Activated naive CD8-positive, alpha-beta T cell treated with anti-CD3 and anti-CD28 coated beads, Interleukin-2, amount 10 ng/mL, durations not matched to agents 7 days and 5 days (primary cell): ENCODE measurements at places on chromosomes 3 and 15. TPM values are rescaled to one million over a fixed set of nuclear protein-coding genes. Genes with fewer than 3 reads are reported as not detected.

Gene ISLR
- total RNA-seq: not detected

- H3K27ac ChIP-seq: no peak overlapping the region
- no peaks in the 10 kb centered on the region for H3K36me3 ChIP-seq
- H3K4me3 ChIP-seq: no peak overlapping the region
Measured at GRCh38 chr15:57784081-57784511, 77.6 kb downstream of the POLR2M start.

DNA sequence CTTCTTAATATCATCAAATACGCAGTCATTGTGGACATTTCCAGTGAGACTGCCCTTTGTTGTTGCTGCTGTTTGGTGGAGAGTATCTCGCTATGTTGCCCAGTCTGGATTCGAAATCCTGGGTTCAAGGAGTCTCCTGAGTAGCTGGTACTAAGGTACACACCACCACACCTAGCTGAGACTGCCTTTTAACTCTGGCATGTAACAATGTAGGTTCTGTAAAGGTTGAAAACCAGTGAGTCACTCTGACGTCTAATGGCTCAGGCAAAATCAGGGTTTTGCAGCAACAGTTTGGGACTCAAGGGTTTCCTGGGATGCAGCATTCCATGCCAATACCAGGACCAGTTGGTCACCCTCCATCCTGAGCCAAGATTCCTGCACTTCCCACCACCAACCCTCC is 52.2 kb downstream of the AQP9 start:
- peaks cover 25% of the 10 kb centered on the region for H3K27me3 ChIP-seq
- peaks cover 1% of the 10 kb centered on the region for H3K4me1 ChIP-seq
- H3K27ac ChIP-seq: no peak overlapping the region
- no peaks in the 10 kb centered on the region for H3K36me3 ChIP-seq
- no peak overlapping the region for H3K4me3 ChIP-seq

Gene CDCP1
- total RNA-seq: 7.1 TPM

- no peaks in the 10 kb centered on the region for H3K36me3 ChIP-seq
- no peak overlapping the region for H3K4me3 ChIP-seq
- no peaks in the 10 kb centered on the region for H3K4me1 ChIP-seq
- no peak for DNase-seq
- no peaks in the 10 kb centered on the region for H3K27me3 ChIP-seq
Measured at GRCh38 chr3:107082527-107082926, 294.7 kb upstream of the CCDC54 start.

- no peak overlapping the region for H3K27ac ChIP-seq
- H3K36me3 ChIP-seq: no peaks in the 10 kb centered on the region
- DNase-seq: no peak
- H3K27me3 ChIP-seq: no peaks in the 10 kb centered on the region
- no peak overlapping the region for H3K4me3 ChIP-seq
Measured at GRCh38 chr3:148074946-148075345, 622.8 kb upstream of the AGTR1 start.

Gene EFCC1
- 0.14 TPM for total RNA-seq

Gene NLGN1
- total RNA-seq: not detected

GRCh38 chr3:62368705-62369475 is 4.5 kb downstream of the FEZF2 start:
- no peak overlapping the region for H3K27ac ChIP-seq
- DNase-seq: no peak
- no peak overlapping the region for H3K4me3 ChIP-seq
- peaks cover 5% of the 10 kb centered on the region for H3K4me1 ChIP-seq

GRCh38 chr15:68285259-68285980 is 7.9 kb downstream of the FEM1B start:
- H3K4me1 ChIP-seq: peaks cover 41% of the 10 kb centered on the region
- H3K4me3 ChIP-seq: no peak overlapping the region
- H3K36me3 ChIP-seq: peaks cover 34% of the 10 kb centered on the region
- H3K27me3 ChIP-seq: no peaks in the 10 kb centered on the region
- H3K27ac ChIP-seq: no peak overlapping the region

DNA sequence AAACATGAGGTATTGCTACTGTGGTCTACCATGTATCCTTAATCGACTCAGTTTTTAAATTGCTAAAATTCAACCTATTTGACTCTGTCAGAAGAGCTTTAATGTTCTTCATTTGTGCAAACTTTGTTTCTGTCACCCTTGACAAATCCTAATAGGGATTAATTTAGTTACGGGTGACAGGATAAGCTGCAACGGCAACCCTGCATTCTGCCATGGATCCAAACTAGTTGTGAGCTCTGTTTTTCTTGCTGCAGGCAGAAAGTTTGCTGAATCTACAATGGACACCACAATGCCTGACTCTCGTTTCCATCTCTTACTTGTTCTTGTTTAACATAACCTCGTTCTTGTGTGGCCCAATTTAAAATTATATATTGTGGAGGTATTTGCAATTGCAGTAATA is 352.3 kb downstream of the ROBO2 start:
- no peak for DNase-seq
- H3K27me3 ChIP-seq: no peaks in the 10 kb centered on the region
- H3K4me1 ChIP-seq: no peaks in the 10 kb centered on the region
- H3K27ac ChIP-seq: no peak overlapping the region

DNA sequence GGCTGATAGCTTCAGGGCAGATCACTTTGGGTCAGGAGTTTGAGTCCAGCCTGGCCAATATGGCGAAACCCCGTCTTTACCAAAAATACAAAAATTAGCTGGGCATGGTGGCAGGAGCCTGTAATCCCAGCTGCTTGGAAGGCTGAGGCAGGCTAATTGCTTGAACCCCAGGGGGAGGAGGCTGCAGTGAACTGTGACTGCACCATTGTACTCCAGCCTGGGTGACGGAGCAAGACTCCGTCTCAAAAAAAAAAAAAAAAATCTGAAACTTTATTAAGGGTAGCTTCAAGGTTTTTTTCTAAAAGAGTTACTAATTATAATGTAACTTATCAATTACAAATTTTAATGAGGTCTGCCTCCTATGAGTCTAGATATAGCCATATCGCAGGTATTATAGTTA is 5.1 kb downstream of the NECTIN3 start:
- no peak overlapping the region for H3K4me3 ChIP-seq
- peaks cover 14% of the 10 kb centered on the region for H3K4me1 ChIP-seq
- H3K27me3 ChIP-seq: peaks cover 44% of the 10 kb centered on the region
- H3K27ac ChIP-seq: no peak overlapping the region
- no peak for DNase-seq
- H3K36me3 ChIP-seq: no peaks in the 10 kb centered on the region

DNA sequence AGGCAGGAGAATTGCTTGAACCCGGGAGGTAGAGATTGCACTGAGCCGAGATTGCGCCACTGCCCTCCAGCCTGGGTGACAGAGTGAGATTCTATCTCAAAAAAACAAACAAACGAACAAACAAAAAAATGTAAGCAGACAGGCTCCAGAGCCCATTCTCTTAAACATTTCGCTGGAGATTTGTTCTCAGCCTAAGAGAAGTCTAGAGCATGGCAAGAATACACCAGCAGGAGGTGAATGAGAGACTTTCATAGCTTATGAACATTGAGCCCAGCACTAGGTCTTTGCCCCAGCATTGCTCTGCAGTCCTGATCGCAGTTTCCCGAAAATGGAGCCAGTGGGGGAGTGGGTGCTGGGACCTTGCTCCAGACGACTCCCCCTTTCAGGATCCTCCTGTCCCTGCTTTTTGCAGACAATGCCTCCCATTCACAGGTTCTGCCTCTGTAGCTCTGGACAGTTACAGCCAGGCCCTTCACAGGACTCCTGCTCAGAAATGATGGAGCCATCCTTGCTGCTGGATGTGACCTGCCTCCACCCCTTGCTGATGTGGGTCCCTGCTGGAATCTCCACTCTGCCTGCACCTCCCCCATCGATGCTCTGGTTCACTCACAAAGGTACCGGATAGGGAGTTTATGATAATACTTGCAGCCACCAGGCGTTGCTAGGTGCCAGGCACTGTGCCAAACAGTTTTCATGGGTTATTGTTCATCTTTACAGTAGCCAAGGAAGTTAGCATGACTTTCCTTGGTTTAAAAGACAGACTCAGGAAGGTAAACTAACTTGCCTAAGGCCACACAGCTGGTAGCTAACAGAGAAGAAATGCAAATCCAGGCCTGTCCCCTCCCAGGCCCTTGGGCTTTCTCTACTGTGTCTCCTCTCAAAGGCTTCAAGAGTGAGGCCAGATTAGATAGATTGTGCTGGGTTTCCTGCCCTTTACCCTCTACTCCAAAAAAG is 329.7 kb upstream of the TLE3 start:
- peaks cover 26% of the 10 kb centered on the region for H3K4me1 ChIP-seq
- DNase-seq: no peak
- H3K27me3 ChIP-seq: peaks cover 8% of the 10 kb centered on the region
- no peak overlapping the region for H3K27ac ChIP-seq
- peaks cover 25% of the 10 kb centered on the region for H3K36me3 ChIP-seq
